Glomerular endothelial cell (primary cell): ENCODE measurements at places on chromosomes 11 and 22.

GRCh38 chr11:37774441-37774840 lies 1176.4 kb upstream of the RAG2 start:
- no peak for DNase-seq

DNA sequence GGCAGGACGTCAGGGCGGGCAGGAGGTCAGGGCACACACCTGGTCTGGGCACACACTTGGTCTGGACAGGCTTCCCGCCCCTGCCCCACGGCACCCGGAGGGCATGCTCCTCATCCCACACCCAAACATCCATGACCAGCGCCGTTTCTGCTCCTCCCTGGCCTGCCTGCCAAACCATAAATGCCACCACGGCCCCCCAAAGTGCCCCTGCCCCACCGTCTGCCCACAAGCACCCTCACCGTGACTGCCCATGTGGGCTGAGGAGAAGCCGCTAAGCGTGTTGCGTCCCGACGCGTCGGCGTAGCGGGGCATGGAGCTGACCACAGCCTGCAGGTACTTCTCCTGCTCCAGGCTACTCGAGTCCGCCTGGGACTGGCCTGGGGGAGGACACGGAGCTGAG lies 15.8 kb downstream of the SBF1 start:
- DNase-seq, result no peak

GRCh38 chr11:116326146-116326545 lies 446.6 kb downstream of the BUD13 start:
- DNase-seq, result no peak

DNA sequence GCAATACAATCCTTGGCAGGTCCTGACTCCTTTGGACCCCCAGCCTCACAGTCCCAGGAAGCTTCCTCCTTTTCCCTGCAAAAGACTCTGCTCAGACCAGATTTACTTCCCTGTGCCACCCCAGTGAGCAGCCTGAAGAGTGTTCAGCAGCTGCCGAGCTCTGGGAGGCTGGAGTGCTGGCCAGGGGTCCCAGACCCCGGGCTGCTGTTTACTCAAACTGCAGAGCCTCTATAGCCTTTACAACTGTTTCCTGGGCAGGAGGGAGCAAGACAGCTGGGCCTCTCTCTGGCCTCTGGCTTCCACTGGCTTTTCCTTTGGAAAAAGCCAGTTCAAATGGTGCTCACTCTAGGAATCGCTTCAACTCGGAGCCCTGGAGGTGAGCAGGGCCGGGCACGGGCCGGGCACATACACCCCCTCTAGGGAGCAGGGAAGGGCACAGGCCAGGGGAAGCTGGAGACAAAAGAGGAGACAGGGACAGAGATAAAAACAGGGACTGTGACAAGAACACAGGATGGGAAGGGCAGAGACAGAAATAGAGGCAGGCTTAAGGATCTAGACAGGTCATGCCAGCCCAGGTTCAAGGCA lies 932 bp downstream of the IRAG1 start:
- DNase-seq, result no peak

DNA sequence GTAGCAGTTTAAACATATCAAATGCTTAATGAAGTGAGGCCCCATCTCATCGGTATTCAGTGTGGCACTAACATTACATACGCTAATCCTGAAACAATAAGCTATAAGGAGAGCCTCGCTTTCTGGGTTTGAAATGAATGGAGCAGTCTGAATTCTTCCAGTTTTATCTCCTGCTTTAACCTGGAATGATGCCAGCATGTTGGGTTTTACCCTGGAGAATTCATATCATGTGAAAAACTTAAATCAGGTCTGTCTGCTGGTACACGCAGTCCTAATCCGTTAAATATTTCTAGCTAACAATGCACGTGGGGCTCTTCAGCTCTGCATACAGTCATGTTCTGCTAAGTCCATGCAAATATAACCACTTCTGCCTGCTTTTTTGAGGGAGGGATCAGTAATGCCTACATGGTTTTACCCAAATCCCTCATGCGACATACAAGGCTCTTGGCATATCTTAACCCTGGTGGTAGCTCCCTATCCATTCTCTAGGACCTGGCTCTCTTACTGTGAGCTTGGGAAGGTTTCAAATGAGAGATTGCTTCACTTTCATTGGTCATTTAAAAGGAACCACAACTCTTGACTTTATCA lies 92.7 kb downstream of the COMMD9 start:
- DNase-seq, result no peak

- DNase-seq, result no peak
Measured at GRCh38 chr11:134032501-134033091, 36.3 kb upstream of the JAM3 start.

GRCh38 chr11:2268729-2269600 lies 1.4 kb downstream of the ASCL2 start:
- no peak for DNase-seq

DNA sequence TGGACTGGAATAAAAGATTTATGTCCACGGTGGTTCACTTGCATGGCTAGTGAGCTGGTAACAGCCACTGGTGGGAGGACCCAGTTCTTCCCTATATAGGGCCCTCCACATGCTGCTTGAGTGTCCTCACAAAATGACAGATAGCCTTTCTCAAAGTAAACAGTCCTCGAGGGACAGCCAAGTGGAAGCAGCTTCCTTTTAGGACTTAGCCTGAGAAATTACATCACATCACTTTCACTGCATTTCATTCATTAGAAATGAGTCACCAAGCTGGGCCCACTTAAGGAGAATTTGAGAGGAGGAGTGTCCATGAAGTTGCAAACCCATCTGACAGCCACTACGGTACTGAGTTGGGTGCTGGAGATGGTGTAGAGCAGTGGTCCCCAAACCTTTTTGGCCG lies 7.0 kb downstream of the ISX start:
- no peak for DNase-seq

- peak; percentile 29 for DNase-seq
Measured at GRCh38 chr11:119373921-119374631, 7.4 kb downstream of the USP2 start.

- DNase-seq, result no peak
Measured at GRCh38 chr11:96035740-96036078, 111.8 kb upstream of the MTMR2 start.

DNA sequence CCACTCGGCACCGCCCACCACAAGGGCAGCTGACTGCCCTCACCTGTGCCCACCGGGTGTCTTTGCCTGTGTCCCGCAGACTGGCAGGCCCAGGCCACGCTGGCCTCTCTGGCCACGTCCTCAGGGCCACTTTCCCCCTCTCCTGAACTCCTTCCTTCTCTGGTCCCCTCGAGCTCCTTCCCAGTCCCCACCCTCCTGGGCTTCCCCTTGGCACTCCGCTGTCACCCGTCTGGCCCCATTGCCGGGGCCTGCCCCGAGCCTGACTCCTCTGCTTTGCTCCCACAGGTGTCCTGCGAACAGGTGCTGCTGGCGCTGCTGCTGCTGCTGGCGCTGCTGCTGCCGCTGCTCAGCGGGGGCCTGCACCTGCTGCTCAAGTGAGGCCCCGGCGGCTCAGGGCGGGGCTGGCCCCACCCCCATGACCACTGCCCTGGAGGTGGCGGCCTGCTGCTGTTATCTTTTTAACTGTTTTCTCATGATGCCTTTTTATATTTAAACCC lies 14.2 kb downstream of the MCAT start:
- no peak for DNase-seq

- DNase-seq, result no peak
Measured at GRCh38 chr22:44246615-44247326, 66.0 kb downstream of the SHISAL1 start.
